ENCODE measurements at places on chromosomes 11 and 22. TPM values are rescaled to one million over a fixed set of nuclear protein-coding genes. Genes with fewer than 3 reads are reported as not detected.

DNA sequence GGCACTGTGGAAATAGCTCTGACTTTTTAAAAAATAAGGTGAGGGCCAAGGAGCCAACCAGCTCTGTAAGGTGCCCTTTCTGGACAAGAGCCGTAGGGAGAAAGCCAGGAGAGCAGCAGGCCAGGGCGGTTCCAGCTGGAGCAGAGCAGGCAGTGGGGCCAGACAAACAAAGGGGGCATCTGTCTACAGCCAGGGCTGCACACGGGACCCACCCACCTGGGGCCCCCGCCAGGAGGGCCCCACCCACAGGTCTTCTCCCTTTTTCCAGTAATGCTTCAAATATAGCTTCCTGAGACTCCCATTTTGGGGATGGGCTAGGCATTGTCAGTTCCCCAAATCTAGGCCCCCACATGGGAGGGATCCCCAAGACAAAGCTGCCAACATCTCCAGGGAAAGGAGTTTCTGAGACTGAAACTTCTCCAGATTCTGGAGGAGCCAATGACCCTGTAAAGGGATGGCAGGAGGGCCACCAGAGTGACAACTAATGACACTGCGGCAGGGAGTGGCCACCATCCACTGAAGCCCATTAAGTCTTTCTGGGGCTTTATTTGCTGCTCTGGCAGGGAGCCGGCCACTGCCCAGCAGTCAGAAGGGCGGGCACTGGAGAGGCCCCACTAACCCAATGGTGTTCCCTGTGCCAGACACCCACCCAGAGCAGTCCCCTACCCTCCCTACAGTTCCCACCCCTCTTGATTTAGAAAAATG is 1.9 kb downstream of the ZFTA start:
- no peak for DNase-seq

- peak; percentile 48 for DNase-seq
Observed at GRCh38 chr11:74739546-74740270, 8.5 kb upstream of the CHRDL2 start.

The KRTAP5-1 gene
- not detected for total RNA-seq

DNA sequence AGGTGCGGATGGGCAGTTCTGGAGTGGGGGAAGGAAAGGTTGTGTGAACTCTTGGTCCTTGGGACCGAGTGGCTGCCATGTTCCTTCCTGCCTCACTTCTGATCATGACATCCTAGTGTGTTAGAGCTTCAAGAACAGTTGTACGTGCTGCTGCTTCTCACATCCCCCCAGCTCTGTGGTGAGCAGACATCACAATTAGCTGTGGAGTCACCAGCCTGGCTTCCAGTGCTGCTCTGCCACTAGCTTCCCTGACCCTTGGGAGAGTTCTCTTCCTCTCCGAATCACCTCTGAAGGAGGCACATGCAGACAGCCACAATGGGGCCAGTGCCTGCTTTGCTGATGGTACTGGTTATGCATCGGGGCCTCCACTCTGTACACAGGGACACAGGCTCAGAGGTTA is 6.2 kb upstream of the RAB1B start:
- DNase-seq, result no peak

The HBG2 gene
- not detected for total RNA-seq

DNA sequence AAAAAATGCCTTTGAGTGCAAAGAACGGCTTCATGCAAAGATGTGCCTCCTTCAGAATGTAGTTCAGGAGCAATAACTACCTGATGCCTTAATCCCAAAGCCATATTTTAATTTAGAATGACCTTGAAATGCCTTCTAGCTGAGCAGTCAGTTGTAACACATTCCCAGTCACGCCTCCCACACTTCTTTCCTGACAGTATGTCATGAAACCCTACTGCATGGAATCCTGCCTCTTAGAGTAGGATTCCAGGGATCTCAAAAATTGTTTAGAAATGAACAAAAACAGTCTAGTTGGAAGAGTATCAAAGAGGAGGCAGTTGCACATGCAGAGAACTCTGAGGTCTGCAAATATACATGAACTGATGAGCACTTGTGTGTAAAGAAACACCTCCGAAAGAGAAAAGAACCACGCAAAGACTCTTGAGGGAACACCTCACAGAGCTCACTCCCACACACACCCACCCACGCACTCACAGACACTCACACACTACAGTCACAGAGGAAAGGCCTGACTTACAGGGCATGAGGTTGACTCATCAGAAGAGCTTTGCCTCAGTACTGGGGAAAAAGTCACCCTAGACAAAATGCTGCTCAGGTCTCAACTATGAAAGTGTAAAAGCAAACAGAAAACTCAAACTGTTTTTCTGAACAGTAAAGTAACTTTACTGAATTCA is 77.4 kb downstream of the GGTLC2 start:
- DNase-seq, result no peak

The WNT7B gene
- total RNA-seq, result 14.2 TPM

The APOA5 gene
- total RNA-seq, result not detected

DNA sequence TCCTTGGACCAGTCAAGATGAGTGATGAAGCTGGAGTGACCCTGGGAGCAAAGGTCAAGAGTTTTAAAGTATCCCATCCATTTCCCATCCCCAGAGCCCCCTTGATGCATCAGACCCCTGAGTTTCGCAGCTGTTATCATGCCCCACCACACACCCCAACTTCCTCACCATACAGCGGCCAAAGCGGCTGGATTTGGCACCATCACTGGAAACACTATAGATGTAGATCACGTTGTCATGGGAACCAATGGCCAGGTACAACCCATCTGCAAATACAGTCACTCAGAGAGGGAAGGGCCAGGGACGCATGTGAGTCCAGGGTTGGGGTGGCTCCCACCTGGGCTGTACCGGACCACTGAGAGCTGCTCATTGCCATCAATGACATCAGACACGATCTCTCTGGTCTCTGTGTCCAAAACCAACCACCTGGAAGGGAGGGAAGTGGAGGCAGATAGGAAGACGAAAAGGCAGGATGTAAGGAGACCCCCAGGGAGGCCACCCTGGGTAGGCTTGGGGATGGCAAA is 2.2 kb upstream of the MTA2 start:
- DNase-seq, result no peak

GRCh38 chr22:19766511-19767426 is 6.2 kb downstream of the TBX1 start:
- DNase-seq, result no peak

The JAM3 gene
- 99.9 TPM for total RNA-seq

The CRYBB3 gene
- not detected for total RNA-seq

The OR51B5 gene
- not detected for total RNA-seq

The PARVG gene
- total RNA-seq, result 0.23 TPM

DNA sequence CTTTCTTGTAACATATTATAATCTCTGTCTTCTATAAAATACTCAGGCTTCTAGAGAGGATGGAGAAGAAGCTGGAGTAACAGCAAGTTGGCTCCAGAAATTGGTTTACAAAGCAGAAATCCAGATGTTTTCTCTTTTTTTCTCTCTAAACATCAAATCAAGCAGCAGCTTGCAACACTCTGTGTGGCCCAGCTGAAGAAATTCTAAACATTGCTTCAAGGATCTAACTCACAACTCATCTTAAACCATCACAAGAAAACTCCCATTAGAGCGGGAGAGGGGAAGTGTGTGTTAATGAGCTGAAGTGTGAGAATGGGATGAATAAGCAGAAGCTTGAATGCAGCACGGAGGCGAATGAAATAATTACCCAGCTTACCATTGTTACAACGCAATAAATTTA is 146.5 kb downstream of the OPCML start:
- no peak for DNase-seq

GRCh38 chr11:93525601-93526345 is 17.4 kb downstream of the SMCO4 start:
- no peak for DNase-seq
